ENCODE measurements at places on chromosomes 12 and 14. TPM values are rescaled to one million over a fixed set of nuclear protein-coding genes. Genes with fewer than 3 reads are reported as not detected.

Gene INHBE
- 3.8 TPM for polyA plus RNA-seq

DNA sequence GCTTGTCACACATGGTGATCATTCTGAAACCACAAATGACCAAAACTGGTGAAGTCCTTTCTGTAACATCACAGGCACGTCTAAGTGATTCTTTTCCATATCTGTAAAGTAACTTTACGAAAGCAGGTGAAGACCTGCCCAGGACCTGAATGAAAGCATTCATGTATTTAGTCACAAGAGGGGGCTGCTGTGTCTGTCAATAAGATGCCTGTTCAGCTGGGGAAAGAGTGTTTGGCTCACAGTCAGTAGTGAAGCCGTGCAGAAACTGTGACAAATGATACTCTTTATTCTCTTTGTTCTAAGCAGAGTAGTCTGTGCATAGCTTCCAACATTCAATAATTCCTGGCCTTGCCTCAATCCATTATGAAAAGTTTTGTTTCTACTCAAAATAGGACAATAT, 373.5 kb upstream of the OR4E1 start:
- peak; percentile 32 for DNase-seq

DNA sequence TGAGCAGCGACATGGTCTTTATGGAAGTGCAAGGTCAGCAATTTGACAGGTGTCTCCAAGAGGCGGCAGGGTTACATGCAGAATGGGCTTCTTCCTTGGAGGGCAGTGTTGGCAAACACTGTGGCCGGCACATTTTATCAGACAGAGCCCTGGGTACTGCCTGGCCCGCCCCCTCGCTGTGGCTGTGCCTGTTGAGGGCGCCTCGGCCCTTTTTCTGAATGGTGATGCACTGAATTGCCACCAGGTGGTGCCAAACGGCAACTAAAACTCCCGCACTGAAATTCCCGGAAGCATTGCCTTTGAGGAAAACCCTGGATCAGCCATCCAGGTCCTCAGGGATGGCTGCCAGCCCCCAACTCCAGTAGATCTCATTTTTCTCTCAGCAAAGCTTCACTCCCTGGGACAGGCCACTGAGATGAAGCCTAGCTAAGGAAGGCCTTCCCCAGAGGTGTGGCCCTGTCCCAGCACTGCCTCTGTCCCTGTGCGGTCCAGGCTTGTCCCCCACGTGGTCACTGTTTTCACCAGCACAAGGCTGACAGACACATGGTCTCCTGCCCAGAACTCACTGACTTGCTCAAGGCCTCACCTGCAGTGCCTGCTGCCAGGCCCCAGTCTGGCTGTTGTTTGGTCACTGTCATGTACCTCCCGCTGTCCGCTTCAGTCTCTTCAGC, 73.6 kb downstream of the TESC start:
- no peak for DNase-seq

DNA sequence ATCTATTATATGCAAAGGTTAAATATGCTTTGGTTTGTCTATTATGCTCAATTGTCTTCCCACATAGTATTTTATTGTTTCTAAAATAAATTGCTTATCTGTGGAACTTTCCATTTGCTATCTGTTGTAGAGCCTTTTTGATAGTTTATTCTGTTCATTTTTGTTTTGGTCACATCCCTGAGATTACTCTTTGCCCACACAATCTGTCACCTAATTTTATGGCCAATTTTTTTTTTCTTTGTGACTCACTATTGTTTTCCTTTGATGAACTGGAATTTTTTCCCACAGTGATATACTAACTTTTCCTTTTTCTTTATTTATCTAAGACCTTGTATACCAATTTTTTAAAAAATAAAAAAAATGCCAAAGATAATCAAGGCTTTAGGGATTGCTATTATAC, 61.1 kb downstream of the RASSF9 start:
- no peak for DNase-seq

Gene BEGAIN
- polyA plus RNA-seq: 4.5 TPM

GRCh38 chr12:115910057-115910456, 367.4 kb downstream of the MED13L start:
- no peak for DNase-seq
